ENCODE measurements at places on chromosomes 1 and 21.

GRCh38 chr1:26538480-26539412, 9.2 kb downstream of the RPS6KA1 start:
- DNase-seq = no peak

- DNase-seq = no peak
Observed at GRCh38 chr1:11053758-11054137, 6.1 kb downstream of the SRM start.

GRCh38 chr21:36471254-36471723, 8.6 kb downstream of the CLDN14 start:
- DNase-seq = no peak

DNA sequence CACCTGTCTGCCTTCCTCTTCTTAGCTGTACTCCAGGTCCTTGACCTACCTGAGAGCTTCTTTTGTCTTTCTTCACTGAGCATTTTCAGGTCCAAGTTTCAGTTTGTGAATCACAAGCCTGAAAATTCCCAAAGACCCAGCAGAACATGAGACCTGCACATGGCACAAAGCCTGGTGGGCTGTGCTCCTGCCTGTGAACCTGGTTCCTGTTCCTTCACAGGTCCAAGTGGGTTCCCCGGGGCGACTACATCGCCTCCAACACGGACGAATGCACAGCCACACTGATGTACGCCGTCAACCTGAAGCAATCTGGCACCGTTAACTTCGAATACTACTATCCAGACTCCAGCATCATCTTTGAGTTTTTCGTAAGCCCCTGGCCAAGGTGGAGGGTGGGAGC, 42.1 kb upstream of the SARS1 start:
- no peak for DNase-seq

GRCh38 chr1:3599286-3599811, 12.0 kb downstream of the MEGF6 start:
- no peak for DNase-seq

GRCh38 chr1:65757531-65757930, 35.2 kb upstream of the PDE4B start:
- no peak for DNase-seq

DNA sequence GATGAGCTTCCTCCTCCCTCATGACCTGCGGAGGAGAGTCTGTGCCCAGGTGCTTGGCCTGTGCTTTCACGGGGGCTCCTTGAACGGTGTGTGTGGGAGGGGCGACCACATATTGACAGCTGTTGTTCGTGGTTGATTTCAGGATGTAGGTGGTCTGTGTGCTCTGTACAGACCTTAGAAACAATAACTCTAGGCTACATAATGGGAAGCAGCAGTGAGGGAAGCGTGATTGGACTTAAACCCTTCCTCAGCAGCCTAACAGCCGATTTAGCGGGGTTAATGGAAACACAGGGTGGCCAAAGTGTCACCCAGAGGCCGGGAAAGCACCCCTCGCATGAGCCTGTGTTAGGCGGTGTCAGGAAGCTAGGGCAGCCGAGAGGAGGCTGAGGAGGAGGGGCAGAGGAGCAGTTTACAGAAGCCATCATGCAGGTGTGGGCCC, 56.0 kb downstream of the TBCE start:
- DNase-seq = no peak

DNA sequence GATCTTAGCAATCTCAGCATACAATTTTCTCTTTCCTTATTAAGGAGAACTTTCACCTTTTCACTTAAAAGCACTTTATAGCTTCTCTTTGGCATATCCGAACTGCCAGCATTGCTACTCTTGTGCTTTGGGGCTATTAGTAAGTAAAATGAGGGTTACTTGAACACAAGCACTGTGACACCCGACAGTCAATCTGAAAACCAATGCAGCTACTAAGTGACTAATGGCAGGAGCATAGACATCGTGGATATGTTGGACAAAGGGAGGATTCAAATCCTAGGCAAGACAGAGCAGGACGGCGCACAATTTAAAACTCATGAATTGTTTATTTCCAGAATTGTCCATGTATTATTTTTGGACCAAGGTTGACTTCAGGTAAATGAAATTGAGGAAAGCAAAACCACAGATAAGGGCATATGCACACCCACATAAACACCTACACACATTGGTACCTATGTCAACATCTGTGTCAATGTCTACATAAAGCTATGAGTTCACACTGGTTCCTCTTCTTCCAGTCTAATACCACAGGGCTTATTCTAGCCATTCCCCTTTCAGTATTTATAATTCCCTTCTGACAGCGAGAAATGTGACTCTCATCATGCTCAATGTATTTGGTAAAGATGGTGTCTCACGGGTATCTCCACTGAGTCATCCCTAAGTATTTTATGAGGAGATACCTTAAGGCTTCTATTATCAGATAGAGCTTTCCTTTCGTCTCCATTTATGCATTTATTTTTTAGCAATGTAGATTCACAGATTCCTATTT, 75.3 kb upstream of the RALGPS2 start:
- no peak for DNase-seq

- no peak for DNase-seq
Observed at GRCh38 chr1:93822730-93823425, 56.1 kb downstream of the DNTTIP2 start.

GRCh38 chr1:229148041-229148671, 122.8 kb upstream of the RAB4A start:
- DNase-seq = no peak

GRCh38 chr1:71738256-71738655, 544.1 kb downstream of the NEGR1 start:
- no peak for DNase-seq

- DNase-seq = no peak
Observed at GRCh38 chr1:203093754-203094410, 8.1 kb upstream of the MYOG start.

- DNase-seq = no peak
Observed at GRCh38 chr1:63795455-63795854, 21.6 kb downstream of the ROR1 start.

DNA sequence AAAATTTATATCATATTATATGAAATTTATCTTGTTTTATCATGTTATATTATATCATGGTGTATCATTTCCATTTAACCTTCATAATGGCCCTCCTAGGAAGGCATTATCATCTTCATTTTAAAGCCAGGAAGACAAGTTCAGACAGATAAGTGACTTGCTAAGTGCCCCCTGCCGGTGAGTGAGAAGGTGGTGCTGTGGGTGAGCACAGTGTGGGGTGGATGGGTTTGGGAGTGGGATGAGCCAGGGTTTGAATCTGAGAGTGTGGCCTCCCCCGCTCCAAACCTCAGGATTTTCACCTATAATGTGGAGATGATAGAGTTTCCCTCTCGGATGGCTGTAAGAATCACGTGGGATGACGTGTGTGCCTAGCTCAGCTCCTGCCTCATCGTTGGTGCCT, 108.7 kb upstream of the IGSF21 start:
- DNase-seq = no peak

DNA sequence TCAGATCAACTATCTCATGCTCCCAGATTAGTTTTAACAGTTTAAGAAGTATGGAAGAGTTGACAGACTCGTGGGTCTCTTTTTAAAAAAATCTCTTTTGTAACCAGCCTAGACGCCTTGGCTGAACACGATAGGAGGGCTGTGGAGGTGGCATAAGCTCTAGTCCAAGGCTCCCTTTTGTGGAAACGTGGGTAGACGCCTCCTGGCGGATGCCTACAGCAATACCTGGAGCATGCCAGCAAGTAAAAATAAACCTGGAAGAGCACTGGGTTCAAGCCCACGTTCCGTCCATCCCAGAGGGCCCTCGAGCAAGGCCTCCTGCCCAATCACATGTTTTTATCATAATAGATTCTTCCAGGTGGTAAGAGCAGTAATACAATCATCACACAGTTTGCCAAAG, 87.9 kb downstream of the RGS7 start:
- no peak for DNase-seq

GRCh38 chr1:239982762-239983161, 108.9 kb upstream of the FMN2 start:
- no peak for DNase-seq

GRCh38 chr1:19828546-19828945, 13.5 kb upstream of the RNF186 start:
- DNase-seq = no peak

- DNase-seq = no peak
Observed at GRCh38 chr1:195415584-195415983, 1192.7 kb downstream of the KCNT2 start.

DNA sequence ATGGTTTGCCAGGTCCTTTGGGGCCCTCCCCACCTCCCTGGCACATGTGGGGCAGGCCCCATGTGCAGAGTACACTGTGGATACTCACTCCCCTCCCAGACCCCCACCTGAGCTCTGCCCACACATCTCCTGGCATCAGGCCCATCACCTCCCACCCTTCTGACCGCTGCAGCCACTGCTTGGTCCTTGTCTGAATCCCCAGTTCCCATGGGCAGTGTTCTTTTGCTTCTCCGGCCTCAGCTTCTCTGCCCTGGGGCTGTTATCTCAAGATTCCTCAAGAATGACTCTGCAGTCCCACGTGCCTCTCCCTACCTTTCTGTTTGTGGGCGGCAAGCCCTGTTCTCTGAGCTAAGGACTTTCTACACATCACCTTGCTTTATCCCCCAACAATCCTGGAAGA, 187.7 kb upstream of the EDN2 start:
- DNase-seq = no peak

DNA sequence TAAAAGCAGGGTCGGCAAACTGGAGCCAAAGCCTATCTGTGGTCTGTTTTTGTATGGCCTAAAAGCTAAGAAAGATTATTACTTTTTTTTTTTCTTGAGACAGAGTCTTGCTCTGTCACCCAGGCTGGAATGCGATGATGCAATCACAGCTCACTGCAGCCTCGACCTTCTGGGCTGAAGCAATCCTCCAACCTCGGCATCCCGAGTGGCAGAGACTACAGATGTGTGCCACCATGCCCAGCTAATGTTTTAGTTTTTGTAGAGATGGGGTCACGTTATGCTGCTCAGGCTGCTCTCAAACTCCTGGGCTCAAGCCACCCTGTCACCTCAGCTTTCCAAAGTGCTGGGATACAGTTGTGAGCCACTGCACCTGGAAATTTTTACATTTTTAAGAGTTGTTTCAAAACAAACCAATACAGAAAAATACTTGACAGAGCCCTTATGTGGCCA, 6.5 kb upstream of the GLRX2 start:
- DNase-seq = no peak

- DNase-seq = no peak
Observed at GRCh38 chr1:188140958-188141357, 1312.2 kb downstream of the PLA2G4A start.

DNA sequence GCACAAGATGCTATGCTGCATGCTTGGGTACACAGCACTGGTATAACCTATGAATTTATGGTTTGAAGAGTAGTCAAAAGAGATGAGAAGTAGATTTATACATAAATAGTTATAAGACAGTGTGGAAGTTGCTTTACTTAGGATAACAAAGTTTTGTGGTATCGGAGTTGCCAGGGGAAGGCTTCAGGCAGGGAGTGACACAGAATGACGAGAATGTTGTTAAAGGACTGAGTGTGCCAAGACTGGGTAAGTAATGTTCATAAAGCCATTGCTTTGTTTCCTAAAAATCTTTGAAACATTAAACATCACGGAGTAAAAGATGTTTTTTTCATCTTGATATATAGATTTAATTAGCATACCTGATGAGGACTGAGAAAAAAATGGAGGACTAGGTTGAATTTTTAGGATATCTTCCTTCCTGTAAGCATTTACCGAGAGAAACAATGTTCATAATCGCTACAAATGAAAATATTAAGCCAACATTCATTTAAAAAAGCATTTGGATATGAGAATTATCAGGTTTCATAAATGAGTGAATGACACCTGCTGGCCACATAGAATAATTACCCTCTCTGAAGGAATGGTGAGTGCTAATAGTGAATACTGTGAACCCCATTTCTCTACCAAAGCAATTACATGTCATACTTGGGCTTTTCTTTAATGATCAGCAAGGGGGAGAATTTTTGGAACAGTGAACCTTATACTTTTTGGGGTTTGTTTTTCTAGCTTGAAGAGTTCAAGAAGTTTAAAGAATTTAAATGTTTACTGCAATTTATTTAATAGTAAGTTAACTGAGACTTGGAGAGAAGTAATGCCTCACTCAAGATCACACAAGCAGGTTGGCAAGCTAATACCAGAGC, 28.4 kb downstream of the EXTL2 start:
- no peak for DNase-seq

- no peak for DNase-seq
Observed at GRCh38 chr1:32709075-32709474, 6.5 kb upstream of the SYNC start.

GRCh38 chr1:1596493-1597274, 3.3 kb downstream of the FNDC10 start:
- no peak for DNase-seq

GRCh38 chr21:46220275-46220810, 8.2 kb downstream of the LSS start:
- no peak for DNase-seq

GRCh38 chr21:41009398-41010100, 158.4 kb upstream of the BACE2 start:
- no peak for DNase-seq

GRCh38 chr1:109240158-109241152, 8.9 kb upstream of the CELSR2 start:
- DNase-seq = no peak

GRCh38 chr1:156766298-156767100, 836 bp upstream of the PRCC start:
- no peak for DNase-seq

- DNase-seq = no peak
Observed at GRCh38 chr1:55569417-55569816, 354.3 kb upstream of the USP24 start.

DNA sequence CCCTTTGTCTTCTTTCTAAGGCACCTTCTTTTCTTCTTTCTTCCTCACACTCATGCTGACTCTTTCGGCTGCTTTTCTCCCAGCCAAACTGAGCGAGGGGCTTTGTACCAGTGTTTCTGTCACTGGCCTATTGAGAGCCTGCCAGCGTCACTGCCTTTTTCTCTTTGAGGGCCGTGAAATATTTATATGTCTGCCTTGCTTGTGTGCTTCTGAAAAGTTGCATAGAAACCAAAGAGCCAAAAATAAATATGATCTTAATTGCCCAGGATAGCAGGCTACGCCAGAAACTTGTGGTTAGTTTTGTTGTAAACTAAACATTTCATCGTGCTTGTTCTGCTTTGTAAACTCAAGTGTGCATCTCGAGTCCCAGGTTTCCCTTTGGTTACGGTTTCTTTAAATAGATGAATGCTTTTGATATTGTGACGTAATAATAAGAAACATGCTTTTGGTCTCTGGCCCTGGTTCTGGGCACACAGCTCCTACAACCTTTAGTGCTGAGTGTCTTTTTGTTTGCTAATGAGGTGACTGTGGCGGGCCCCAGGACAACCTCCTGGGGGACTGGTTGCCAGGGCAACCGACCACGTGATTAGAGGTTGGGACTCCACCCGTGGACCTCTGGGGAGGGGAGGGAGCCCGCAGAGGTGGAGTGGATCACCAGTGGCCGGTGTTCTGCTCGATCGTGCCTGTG, 10.8 kb downstream of the SLC37A1 start:
- no peak for DNase-seq
